KG1 (cell line): ENCODE measurements at places on chromosomes 7 and 10.

- no peak for DNase-seq
Observed at GRCh38 chr7:19294619-19295018, 149.4 kb upstream of the FERD3L start.

GRCh38 chr10:88647061-88647615 lies 17.1 kb upstream of the LIPF start:
- no peak for DNase-seq

- no peak for DNase-seq
Observed at GRCh38 chr10:67327626-67328535, 368.1 kb downstream of the CTNNA3 start.

- no peak for DNase-seq
Observed at GRCh38 chr10:44193166-44193565, 191.7 kb downstream of the CXCL12 start.

DNA sequence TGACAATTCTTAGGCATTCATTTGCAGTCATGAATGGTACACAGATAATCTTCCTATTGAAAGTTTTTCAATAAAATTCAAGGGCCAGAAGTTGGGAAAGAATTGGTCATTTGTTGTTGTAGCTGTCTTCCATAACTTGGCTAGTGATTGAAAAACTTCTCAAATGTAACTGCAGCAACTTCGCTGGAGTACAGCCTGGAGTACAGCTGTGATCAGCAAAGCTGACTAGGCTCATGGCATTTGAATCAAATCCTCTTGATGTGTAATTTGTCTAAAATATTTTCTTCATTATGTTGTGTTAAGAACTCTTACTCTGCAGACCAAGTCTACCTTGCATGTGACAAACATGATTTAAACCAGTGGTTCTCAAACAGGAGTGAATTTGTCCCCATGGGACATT lies 226.5 kb upstream of the STEAP1 start:
- no peak for DNase-seq

DNA sequence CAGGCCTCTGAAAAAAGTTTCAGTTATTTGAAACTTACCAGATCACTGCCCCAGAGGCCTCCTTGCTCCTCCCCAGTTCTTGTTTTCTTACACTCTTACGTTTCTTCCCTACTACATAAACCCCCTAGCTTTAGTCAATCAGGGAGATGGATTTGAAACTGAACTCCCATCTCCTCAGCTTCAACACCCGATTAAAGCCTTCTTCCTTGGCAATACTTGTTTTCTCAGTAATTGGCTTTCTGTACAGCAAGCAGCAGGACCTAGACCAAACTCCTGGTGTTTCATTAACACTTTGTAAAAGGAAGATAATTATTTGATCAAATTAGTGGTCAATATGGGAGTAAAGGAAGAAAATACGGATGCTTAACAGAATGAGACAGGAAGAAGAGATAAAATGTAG lies 870.4 kb downstream of the PCDH15 start:
- DNase-seq: no peak
